HEK293T (cell line): ENCODE measurements at places on chromosomes 7 and 10.

- no peak for DNase-seq
Observed at GRCh38 chr7:121480566-121481335, 84.6 kb upstream of the FAM3C start.

DNA sequence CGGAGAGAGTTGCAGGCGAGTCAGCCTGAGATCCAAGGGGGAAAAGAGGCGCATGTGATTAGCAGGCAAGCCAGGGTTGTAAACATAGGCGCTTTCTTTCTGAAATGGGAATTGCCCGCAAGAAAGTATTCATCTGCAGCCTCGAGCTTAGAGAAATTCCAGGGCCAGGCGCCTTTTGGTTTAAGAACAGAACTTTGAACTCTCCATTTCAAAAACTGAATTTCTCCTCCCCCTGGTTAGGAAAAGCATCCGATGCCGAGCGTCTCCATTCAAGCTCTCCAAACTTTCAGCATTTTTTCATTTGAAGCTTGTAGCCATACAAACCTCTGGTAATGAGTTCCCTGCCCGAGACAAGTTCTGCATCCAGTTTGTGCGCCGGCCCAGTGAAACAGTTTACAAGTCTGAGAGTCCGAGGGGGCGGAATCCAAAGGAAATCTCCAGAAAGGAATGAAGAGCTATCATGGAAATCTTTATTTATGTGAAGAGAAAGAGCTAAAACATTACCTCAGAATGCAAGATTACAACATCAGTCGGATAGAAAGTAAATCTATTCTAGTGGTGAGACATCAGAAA lies 69.9 kb downstream of the FAM204A start:
- no peak for DNase-seq

DNA sequence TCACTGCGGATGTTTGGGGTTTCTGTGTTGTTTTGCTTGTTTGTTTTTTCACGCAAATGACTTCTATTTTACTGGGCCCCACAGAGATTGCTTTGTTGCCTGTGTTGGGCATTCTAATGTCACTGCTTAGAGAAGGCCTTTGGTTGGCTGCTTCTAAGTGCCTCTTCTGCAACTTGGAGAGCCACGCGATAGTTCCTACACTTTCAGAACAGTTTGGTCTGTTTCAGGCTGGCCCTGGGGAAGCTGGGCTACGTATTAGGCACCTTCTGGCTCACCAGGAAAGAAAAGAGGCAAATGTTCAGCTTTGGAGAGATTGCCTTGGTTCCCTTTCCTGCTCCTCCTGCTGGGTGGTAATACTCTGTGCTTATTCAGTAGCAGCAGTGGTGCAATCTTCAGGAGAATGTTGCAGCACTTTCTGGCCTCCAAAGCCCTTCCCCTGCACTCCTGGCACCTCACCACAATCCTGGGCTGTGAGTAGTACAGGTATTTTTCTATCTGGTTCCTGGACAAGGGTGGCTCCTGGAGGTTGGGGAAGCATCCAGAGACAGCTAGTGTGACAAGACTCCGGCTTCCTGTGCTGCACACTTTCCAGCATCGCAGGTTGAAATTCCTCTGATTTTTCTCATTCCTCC lies 1.2 kb downstream of the ANTXRL start:
- DNase-seq = no peak

GRCh38 chr7:35754741-35755140 lies 46.1 kb upstream of the SEPTIN7 start:
- no peak for DNase-seq

GRCh38 chr10:120436439-120437112 lies 20.5 kb upstream of the PLPP4 start:
- no peak for DNase-seq

DNA sequence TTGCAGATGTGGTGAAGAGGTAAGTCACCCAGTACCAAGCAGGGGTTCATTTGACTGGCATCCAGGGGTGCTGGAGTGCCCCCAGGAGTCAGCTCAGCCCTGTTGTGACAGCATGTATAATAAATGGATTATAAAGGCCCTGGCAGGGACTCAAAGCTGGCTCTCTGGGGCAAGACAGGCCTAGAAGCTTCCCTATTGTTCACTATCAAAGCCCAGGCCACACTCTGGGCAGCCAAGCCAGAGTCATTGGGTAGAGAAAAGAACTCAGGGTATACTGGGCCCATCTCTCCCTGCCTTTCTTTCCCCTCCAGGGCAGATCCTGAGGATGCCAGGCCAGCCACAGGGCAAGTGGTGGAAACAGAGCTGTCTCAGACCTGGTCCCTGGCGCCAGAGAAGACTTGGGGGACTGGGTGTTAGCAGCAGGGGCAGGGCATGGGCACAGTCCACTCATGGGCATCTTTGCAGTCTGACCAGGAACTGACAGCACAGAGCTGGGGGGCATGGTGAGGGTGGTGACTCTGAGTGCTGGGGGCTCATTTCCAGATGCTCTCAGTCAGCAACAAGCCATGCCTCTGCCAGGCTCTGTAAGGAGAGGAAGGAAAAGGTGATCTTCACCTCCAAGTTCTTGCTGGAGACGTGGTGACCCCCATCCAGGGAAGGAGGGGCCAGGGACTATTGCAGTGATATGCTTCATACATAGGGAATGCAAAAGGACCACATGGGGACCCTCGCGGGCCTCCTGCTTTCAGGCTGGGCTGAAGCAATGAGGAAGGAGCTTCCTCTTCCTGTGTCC lies 11.7 kb downstream of the RBP3 start:
- DNase-seq = no peak

GRCh38 chr10:124239134-124239533 lies 145.7 kb upstream of the CHST15 start:
- DNase-seq = no peak

DNA sequence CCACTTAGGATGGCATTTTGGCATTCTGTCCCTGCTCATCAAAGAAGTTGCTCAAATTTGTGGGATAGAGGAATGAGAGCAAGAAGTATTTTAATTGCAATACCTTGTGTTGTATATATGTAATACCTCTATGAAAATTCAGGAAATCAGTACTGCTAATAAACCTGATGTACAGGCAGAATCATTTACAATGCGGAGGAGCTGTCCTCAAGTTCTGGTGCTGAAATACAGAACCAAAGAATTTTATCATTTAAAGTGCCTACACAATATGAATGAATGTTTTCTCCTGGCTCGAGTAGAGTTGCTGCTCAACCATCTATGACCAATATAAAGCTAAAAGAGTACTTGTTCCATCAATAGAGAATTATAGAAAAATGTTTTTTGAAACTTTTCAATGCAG lies 305.8 kb downstream of the PLXNA4 start:
- DNase-seq = no peak

GRCh38 chr7:17244786-17245185 lies 53.7 kb upstream of the AHR start:
- DNase-seq = no peak

- DNase-seq = no peak
Observed at GRCh38 chr10:102117391-102118159, 2.6 kb downstream of the LDB1 start.

GRCh38 chr7:8387551-8388256 lies 45.7 kb upstream of the NXPH1 start:
- DNase-seq = no peak

DNA sequence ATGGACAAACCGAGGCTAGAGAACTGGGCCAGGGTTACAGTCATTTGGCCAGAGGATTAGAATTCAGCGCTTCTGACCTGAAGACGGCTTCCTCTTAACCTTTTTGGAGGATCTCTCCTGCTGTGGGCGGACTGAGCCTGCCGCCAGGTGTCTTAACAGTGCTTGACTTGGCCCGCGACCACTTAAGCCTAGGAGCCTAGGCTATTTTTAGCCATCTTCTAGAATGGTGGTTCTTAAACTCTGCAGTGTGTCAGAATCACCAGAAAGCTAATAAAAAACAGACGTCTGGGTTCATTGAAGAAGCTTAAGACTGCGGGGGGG lies 722 bp downstream of the MDH2 start:
- DNase-seq = peak; percentile 33

- peak; percentile 72 for DNase-seq
Observed at GRCh38 chr10:78047314-78047891, 13.7 kb downstream of the RPS24 start.

DNA sequence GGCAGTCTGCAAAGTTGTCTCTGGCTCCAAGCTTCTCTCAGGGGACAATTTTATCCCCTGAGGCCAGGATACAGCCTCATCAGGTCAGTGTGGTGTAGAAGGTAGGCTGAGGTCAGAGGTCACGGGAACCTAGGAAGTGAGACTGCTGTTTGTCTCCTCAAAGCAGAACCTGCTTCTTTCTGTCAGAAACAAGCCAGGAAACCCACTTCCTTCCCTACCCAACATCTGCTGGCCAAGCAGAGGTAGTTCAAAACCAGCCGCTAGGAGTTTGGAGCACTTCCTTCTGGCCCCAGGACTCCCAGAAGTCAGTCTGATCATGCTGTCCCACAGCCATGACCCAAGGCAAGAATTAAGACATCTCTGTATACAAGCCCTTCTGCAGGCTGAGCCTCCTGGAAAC lies 12.2 kb downstream of the CLRN3 start:
- DNase-seq = no peak

GRCh38 chr10:70348228-70348850 lies 34.1 kb downstream of the LRRC20 start:
- peak; percentile 69 for DNase-seq

DNA sequence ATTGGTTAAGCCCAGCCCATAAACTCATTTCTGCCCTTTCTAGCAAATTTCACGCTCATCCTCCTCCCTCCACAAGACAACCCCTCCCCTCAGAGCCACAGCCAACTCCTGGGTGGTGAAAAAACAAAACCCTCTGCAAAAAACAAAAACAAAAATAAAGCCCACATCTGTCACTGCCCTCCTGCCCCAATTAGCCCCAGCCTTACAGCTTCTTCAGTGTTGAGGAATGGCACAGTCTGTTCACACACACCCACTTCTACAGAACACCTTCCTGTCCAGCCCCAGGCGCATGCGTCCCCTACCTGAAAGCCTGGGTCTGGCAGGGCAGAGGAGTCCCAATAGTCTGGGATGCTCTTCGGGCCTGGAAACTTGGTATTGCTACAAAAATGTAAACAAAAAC lies 34.4 kb downstream of the PARP12 start:
- no peak for DNase-seq

DNA sequence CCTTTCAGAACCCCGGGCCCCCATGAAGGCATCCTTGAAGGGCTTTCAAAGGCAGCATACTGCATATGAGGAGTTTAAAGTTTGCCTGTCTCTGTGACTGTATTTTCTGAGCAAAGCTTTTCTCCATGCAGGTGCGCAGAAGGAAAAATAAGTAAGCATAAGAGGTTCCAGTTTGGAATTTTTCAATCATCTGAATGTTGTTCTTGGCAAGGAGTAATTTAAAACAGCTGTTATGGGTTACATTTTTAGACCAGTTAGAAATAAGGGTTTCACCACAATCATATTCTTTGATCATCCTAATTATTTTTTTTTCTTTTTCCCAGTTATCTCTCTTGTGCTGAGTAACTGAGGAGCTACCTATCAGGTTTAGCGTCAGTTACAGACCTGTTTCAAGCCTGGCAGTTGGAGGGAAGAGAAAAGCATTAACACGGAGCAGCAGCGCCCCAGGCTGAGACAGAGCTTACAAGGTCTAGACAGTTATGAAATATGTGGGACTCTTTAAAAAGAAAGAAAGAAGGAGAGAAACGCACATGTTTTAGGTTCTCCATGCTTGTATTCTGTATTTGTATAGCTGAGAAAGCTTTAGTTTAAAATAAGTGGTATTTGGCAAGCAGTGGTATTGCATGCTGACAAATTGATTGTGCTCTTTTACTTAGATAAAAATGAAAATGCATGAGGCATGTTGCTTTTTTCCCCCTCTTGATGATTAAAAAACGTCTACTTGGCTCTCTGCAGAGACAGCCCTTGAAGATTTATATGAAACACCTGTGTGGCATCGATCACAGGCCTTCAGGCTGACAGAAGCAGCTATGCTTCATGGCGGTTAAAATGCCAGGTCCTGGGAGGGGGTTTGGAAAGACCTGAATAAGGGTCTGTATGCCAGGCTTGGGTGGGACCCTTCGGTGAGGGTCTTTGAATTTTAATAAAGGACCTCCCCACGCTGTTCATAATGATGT lies 157.6 kb downstream of the GRK5 start:
- no peak for DNase-seq

DNA sequence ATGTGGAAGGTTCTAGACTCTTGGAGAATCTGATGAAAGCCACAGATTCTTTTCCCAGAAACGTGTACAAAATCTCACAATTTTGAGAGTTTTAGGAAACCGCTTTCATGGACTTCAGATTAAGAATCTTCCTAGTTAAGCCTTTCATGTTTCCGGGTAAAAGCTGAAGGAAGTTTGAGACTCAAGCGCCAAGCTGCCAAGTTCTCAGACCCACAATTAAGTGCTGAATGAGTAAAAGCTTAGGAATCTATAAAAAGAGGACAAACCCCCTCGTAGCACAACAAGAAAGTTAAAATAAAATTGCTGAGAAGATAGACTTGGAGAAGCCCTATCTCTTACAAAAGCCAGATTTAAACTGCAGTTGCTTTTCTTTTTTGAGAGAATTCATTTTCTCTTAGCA lies 99.6 kb downstream of the ST8SIA6 start:
- DNase-seq = no peak

- DNase-seq = no peak
Observed at GRCh38 chr7:2947058-2947780, 96.4 kb downstream of the CARD11 start.

GRCh38 chr7:152351168-152351567 lies 84.6 kb downstream of the KMT2C start:
- no peak for DNase-seq

DNA sequence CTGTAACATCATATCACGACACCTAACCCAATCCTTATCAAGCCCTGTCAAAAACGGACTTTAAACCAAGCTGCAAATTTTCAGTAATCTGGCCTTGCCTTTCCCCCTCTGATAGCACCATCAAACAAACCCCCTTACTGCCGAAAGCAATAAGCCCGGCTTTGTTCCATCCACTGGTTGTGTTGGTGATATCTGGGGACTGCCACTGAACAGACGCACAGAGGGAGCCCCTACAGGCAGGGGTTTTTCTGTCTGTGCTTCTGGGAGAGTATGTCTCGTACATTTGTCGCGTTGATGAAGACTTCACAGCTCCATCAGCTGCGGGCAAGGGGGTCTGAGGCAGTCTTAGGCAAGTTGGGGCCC lies 550 bp upstream of the PLAU start:
- no peak for DNase-seq

GRCh38 chr7:128037880-128038619 lies 6.8 kb upstream of the LRRC4 start:
- no peak for DNase-seq

- no peak for DNase-seq
Observed at GRCh38 chr7:123627851-123628250, 26.2 kb downstream of the ASB15 start.

DNA sequence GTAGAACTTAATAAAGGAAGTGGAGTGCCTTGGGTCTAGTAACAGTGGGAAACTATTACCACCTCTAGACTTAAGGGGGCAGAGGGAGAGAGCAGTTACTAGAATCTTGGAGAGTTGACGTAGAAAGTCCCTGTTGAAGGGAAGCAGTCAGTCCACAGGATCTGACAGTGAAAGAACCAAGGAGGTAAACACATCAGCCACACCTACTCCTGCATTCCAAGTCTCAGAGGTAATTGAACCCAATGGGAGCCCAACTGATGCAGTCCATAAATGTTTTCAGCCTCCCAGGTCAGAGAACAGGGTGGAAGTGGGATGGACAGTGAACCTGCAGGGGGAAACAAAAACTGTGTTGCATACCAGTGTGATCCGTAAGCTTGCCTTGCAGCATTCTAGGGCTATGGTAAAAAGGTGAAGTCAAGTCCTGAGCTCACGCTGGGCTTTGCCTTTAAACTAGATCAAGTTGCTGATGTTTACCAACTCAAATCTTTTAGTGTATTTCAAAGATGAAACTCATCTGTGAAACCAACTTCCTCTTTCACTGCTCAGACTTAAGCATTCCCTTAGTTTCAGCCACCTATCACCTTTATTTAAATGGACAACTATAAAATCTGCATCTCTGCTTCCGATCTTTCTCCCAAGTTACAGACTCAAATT lies 57.2 kb downstream of the SLC16A12 start:
- no peak for DNase-seq

GRCh38 chr7:107467972-107468371 lies 1.9 kb upstream of the GPR22 start:
- no peak for DNase-seq
